SK-N-SH (cell line): ENCODE measurements at places on chromosomes 7 and 10.

DNA sequence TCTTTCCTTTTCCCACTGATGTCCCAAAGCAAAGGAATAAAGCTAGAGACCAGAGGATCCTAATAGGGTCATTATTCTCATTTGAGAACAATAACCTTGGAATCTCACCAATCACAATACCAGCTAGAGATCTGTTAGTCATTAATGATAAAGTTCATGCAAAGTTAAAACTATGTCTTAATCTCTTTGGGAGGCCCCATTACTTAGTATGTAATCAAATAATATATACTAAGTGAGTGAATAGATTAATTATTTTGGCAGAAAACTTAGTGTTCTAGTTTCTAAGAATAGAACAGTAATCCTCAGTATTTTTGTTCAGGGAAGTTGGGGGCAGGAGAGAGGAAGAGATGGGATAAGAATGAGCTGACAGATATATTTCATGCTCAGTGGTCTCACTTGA is 227.2 kb downstream of the MTERF1 start:
- no peak for DNase-seq

DNA sequence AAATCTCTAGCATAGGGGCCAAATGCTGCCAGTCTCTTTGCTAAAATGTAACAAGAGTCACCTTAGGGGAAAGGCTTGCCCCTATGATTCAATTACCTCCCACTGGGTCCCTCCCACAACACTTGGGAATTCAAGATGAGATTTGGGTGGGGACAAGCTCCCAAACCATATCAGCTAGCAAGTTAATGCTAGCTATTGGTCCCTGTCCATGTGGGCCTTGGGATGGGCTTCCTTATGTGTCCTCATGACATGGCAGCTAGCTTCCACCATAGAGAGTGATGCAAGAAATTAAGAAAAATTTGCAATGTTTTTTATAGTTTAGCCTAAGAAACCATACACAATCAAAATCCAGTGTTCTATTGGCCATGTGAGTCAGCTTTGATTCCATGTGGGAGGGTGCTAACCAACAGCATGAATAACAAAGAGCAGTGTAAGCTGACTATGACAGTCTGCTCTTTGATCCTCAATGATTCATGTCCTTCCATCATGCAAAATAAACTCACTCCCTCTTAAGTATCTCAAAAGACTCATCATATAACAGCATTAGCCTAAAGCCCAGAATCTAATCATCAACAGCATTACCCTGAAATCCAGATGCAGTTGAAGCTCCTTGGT is 21.7 kb upstream of the ZNF365 start:
- no peak for DNase-seq

DNA sequence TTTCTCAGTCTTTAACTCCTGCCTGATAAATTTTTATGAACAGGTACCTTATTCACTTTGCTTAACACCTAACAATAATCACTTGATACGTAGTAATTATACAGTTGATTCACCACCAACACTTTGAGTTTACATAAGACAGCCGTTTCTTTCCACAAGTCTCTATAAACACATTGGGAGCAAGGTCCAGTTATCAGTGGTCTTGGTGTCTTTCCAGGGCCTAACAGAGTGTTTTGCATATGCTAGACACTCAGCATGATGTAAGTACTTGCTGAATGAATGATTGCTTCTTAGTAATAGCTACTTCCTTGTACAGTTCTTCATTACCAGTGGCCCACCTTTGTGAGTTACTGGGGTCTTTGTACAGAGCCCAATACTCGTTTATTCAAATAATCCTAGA is 6.4 kb downstream of the CLDN12 start:
- no peak for DNase-seq

- DNase-seq = peak; percentile 25
Measured at GRCh38 chr10:16891375-16892313, 74.4 kb upstream of the RSU1 start.

GRCh38 chr7:11236680-11237079 is 263.0 kb downstream of the PHF14 start:
- no peak for DNase-seq

DNA sequence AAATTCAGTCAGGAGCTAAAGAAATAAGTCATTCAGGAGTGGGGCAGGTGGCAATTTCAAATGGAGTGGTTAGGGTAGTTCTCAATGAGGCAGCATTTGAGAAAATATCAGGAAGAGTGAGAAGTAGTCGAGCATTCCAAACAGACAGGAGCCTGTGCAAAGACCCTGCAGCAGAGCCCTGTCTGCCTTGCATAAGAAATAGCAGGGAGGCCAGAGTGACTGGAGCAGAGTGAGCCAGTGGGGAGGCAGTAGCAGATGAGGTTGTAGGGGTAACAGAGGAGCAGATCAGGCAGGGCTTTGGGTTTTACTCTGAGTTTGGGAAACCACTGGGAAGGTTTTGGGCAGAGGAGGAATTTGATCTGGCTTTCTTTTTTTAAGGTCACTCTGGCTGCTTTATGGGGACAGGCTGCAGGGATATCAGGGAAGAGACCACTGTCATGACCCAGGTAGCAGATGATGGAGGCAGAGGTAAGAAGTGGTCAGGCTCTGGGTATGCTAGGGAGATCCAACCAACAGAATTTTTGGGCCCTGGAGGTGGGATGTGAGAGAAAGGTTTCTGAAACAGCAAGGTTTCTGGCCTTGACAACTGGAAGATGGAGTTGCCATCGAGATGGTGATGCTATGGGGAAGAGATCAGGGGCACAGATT is 1.3 kb upstream of the BLVRA start:
- DNase-seq = no peak

DNA sequence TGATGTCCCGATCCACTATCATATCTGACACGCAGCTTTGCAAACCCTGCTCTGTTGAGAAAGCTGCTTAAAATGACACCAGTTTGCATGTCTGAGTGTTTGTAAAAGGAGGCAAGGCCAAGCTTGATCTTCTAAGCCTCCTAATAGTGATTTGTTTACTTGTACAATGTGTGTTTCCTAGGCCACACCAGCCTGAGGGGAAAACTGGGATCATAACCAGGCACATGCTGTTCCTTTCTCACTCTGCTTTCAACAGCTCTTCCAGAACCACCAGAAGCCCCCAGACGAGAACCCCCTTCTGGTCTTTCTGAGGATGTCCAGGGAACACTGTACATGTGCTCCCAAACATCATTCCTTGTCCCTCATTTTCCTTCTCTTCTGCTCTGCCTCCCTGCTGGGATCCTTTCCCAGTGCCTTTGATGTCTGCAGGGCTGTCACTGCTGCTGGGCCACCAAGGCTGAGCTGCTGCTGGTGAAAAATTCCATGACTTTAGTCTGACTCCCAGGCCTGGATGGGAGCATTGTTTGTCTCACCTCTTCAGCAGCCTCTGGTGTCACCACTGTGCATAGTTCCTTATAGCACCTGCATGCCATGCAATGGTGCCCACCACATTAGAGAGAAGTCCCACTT is 4.0 kb upstream of the LGI1 start:
- no peak for DNase-seq

DNA sequence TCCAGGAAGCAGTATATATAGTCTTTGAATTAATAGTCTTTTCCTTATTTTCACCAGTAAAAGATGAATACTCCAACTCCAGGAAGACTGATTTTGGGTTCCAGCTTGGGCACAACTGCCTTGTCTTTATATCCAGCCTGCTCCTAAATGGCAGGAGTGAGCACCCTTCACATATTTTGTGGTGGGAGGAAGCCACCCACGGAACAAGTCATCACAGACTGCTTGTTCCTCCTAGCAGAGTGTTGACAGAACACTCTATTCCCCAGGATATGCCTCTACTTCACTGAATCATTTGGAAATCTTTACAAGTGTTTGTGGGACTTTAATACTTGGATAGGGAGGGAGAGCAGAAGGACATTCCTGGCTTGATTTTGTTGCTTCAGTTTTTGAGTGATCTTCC is 31.7 kb downstream of the ITPRID1 start:
- DNase-seq = no peak

DNA sequence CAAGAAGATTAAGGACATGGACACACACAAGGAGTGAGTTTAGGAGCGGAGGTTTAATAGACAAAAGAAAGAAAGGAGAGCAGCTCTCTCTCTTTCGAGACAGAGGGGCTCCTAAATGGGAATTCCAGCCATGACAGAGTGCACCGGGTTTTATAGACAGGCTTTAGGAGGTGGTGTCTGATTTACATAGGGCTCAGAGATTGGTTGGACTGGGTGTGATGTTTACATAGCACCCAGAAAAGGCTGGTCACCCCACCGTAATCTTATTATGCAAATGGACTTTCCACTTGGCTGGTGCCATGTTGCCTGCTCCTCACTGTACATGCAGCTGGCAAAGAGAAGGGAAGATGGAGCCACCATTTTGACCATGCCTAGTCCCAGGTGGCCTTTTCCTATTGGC is 28.4 kb upstream of the MRC1 start:
- no peak for DNase-seq

- no peak for DNase-seq
Measured at GRCh38 chr7:20393021-20393610, 62.4 kb downstream of the ITGB8 start.

DNA sequence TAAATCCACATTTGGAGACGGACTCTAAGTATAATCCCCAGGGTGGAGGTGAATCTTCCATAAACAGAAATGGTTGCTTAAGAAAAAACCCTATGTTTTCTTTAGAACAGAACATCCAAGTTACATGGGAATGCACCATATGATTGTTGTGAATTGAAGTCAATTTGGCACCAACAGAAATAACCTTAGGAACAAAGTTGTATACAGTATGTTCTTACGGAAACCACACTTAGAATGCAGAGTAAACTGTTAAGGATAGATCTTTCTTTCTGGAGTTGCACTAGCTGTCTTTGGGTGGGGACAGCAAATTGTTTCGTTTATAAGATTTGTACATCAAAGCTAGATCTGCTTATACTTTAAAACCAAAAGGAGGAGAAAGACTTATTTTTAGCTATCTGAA is 316.4 kb downstream of the PTEN start:
- DNase-seq = no peak

DNA sequence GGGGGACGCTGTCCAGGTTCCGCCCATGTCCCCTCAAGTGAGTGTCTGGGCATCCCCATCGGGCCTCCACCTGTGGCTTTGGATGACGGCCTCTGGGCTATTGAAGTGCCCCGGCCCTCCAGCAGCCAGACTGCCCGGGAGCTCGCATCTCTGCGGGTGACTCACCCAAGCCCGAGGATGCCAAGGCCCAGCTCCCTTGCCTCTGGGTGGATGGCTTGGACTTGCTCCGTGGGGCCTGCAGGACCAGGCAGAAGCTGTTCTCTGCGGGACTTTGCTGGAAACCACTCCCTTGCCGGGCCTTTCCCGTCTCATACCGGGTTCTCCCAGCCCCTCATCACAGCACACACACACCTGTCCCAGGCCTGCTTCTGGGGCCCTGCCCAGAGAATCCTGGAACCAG is 22.4 kb downstream of the DPYSL4 start:
- DNase-seq = no peak

- DNase-seq = no peak
Measured at GRCh38 chr7:54963155-54963554, 55.7 kb upstream of the EGFR start.

DNA sequence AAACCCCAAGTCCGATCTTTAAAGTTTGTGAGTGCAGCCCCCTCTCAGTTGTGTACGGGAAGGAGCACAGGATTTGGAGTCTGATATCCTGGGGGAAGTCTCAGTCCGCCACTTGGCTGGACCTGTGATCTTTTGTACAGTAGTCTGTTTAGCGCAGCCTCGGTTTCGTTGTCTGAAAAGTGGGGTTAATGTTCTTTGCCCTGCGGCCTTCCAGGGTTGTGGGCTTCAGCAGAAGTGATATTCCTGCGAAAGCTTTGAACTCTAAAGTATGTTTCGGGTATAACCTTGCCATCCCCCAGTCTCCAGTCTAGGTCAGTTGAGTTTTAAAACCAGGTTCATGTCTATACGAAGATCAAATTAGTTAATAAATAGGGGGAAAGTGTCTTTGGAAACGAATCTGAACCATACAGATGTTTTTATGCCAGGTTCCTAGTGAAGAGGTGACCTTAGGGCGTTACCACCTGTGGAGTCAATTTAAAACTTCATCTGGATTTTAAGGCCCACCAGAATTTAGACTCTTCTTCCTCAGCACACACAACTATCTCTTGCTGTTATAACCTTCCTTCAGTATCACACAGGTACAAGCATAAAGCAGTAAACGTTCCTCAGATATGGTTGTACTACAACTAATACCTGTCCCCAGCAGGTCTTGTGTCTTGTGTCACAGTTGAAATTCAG is 904 bp downstream of the R3HCC1L start:
- no peak for DNase-seq

- DNase-seq = no peak
Measured at GRCh38 chr10:97573021-97573420, 442 bp downstream of the ANKRD2 start.

DNA sequence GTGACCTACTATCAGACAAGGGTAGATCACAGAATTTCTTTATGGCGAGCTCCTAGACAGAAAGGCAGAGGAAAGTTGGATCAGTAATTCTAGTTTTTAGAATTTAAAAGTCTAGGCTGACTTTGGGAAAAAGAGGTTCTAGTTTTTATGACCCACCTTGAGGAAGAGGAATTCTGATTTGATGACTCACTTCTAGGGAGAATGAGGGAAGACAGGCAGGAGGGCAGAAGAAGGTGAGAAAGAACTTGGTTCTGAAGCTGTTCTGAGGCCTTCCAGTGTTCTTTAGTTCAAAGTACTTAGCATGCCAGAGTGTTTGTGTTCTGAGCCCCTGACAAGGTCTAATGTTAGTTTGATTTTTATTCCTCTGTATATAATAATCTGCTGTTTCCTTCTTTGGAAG is 97.2 kb downstream of the PODXL start:
- DNase-seq = no peak

- no peak for DNase-seq
Measured at GRCh38 chr10:127198721-127199120, 2.3 kb upstream of the INSYN2A start.

- DNase-seq = no peak
Measured at GRCh38 chr7:70923181-70923845, 208.6 kb upstream of the GALNT17 start.

GRCh38 chr7:139328375-139328774 is 12.8 kb upstream of the FMC1 start:
- DNase-seq = no peak

DNA sequence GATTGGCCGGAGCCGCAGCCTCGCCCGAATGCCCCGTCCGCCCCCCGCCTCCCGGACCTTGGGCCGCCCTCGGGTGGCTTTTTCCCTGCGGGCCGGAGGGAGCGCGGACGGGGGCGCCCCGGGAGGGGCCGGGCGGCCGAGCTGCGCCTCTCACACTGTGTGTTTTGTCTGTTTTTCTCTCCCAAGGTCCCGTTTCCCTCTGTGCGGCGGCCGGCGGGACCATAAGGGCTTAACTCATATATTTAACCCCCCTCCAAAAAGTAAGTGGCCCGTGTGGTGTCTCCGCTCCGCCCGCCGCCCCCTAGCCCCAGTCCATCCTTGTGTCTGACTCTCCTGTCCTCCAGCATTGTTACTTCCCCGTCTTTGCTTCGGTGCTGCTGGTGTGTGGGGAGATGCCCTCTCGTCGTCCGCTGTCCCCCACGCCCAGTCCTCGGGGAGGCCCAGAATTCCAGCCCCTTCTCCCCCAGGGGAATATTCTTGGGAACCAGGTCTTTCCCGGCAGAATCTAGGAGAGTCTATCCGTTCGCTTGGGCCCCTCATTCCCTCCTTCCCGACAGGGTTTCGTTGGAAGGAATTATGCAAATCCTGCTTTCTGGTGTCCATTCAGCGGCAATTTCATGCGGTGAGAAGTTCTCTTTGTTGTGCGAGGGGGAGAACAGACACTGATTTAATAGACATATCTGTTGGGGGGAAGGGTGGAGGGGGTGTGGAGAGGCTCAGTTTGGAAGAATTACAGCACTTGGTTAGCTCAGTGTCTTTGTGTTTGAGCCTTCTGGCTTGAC is 1.3 kb downstream of the LCOR start:
- peak; percentile 47 for DNase-seq

- no peak for DNase-seq
Measured at GRCh38 chr10:6795541-6795940, 215.5 kb upstream of the PRKCQ start.

GRCh38 chr7:75995052-75995471 is 667 bp upstream of the TMEM120A start:
- peak; percentile 55 for DNase-seq
